ENCODE measurements at places on chromosomes 13 and 19. TPM values are rescaled to one million over a fixed set of nuclear protein-coding genes. Genes with fewer than 3 reads are reported as not detected.
A peak's percentile ranks its signal among the peaks of the same experiment; 100 is the strongest.

ZNF90 gene
- total RNA-seq = 12.3 TPM

CBARP gene
- not detected for total RNA-seq

NFILZ gene
- not detected for total RNA-seq

CYP2S1 gene
- 0.27 TPM for total RNA-seq

P2RY11 gene
- 39.1 TPM for total RNA-seq

GRCh38 chr19:16260160-16260811 lies 62.6 kb downstream of the AP1M1 start:
- no peak for DNase-seq

- no peak for DNase-seq
These were observed 262.4 kb upstream of the SPRY2 start for GRCh38 chr13:80603351-80603750.

- DNase-seq = no peak
These were observed 50.2 kb upstream of the GTF3A start for GRCh38 chr13:27374126-27374613.

DNA sequence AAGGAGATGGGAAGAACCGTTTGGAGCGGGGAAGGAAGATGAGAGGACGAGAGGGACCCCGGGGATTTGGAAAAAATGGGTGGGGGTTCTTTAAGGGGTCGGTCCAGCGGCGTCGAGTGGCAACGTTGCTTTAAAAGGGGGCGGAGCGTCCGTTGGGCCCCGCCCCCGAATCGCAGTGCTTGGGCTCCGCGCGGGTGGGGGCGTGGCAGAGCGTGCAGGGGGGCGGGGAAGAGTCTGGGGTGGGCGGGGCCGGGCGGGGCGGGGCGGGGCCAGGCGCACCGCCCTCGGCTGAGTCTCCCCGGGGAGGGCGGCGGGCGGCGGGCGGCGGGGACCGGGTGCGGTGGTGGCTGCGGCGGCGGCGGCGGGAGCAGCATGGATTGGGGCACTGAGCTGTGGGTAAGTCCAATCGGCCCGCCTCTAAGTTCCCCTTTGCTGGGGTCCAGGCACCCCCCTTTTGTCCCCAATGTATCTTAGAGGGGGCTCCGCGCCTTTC lies at the start of gene TRIP10:
TRIP10 (plus strand) TSS at position 291 of the 493 bp plus-strand sequence; CDS start at position 373, 82 bp downstream.
- DNase-seq = peak; percentile 79

DNA sequence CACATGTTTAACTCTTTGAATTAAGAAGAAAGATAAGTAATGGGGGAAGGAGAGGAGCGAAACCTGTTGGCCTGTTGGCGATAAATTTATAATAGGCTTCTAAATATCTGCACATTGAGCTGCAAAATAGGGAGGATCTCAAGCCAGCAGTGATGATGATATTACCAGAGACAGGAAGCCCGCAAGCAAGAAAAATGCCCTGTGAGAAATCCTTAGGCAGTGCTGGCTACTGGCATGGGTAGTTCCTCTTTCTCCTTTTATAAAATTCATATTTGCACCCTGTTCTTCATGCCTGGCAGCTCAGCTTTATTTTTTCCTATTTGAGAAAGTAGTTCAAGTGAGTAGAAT lies 858 bp upstream of the USP12 start:
- DNase-seq = no peak

GRCh38 chr13:113724780-113725315 lies 34.2 kb upstream of the TMEM255B start:
- DNase-seq = peak; percentile 83

DNA sequence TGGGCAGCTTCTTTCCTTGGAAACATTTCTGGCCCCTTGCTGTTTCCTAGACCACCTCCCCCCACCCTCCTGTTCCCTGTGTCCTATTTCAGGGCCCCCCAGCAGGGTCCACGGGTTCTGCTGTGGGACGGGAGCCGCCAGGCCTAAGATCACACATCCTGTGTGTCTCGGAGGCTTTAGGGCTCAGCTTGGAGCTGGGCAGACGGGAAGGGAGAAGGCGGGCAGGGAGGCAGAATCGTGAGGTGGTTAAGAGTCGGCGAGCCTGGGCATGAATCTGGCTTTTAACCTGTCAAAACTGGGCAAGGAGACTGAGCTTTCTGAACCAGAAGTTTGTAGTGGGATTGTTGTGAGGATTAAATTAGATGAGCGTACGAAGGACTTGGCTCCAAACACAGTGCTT lies 4.8 kb downstream of the KCNC3 start:
- no peak for DNase-seq

DNA sequence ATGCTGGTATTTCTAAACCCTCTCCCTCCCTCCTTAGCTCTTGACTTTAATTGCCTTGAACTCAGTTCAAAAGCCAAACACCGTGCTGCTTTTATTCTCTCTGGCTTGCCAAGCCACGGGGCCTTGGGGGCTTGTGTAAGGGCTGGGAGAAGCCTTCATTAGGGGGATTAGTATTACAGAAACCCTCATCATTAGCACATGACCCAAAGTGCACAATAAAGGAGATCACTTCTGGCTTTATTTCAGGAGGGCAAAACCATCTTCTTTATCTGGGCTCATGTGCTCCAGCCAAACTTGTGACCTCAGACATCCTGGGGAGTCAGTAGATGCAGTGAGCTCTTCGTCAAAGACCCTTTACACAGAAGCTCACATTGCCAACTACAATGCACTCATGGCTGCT lies at the start of gene DCT:
DCT (minus strand) TSS at position 67 of the 400 bp plus-strand sequence. CDS start 427 bp downstream, outside the sequence.
- DNase-seq = no peak

DNA sequence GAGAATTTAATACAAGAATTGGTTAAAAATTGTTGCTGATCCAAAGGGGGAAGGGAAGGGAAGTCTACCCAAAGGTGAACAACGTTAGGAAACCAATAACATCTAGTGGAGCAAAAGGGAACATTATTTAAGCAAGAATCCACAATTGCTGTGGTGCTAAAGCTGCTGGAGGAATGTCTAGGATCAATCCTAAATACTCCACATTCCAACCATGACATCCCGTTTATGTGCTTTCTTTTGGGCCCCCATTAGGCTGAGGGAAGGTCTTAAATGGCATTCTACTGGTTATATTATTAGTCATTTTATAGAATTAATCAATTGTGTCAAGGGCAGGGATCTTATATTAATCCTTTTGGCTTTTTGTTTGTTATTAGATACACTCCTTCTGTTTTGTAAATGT lies 39.9 kb upstream of the VWA8 start:
- DNase-seq = no peak

DNA sequence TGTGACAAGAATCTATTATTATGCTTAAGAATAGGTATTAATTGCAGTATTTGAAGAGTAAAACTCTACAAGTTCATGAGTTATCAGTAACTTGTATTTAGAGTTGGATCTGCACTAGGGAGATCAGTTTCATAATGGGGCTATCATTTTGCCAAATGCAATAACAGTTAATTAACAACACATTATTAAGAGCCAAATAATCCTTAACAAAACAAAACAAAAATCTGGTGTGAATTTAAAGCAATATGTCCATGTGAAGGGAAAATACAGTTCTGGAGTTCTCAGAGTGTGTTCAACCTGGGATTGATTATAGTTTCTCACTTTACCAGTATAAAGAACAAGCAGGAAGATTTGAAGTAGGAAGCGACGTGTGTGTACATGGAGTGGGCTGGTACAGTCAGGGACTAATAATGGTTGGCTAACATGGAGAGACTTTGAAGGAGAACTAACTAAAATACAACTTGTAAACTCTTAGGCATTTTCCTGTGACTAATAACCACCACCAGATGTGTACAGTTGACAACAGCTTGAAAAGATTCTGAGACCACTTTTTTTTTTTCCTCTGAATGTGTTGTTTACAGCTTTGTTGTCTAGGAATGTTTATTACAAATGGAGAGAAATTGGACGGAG lies 58.5 kb downstream of the POSTN start:
- DNase-seq = no peak

All from activated CD4-positive, alpha-beta T cell treated with anti-CD3 and anti-CD28 coated beads, Interleukin-2, amount 10 ng/mL, durations not matched to agents 7 days and 5 days (primary cell).